ENCODE measurements at places on chromosomes 2 and 18.

DNA sequence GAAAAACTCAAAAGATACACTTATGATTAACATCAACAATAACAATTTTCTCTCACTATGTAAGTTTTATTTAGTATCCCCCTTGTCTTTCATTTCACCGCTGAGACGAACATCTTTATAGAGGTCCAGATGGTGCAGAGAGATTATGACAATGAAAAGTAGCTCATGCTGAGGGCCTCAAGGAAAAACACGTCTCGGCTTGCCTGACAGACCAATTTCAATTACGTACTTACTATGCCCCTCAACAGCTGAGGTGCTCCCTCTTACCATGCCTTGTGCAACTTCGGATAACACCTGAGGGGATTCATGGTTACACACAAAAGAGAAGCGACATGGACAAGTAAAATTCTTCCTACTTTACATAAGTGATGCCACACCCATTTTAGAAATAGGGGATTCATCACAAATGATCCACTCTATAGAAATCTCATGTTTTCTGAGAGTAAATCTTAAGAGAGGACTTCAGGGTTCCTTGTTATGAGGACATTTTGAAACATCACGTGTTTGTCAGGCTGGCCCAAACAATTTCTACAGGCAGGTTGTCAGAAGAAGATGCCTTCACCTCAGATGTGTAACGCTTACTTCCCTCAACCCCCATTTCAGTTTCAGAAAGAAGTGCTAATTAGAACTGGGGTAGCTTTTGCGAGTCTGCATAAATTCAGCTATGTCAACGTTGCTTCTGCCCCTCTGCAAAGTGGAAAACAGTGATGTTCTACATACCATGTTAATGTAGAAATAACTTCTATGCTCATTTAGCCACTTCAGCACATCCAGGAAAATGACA is 191.4 kb downstream of the NRXN1 start:
- DNase-seq: no peak

DNA sequence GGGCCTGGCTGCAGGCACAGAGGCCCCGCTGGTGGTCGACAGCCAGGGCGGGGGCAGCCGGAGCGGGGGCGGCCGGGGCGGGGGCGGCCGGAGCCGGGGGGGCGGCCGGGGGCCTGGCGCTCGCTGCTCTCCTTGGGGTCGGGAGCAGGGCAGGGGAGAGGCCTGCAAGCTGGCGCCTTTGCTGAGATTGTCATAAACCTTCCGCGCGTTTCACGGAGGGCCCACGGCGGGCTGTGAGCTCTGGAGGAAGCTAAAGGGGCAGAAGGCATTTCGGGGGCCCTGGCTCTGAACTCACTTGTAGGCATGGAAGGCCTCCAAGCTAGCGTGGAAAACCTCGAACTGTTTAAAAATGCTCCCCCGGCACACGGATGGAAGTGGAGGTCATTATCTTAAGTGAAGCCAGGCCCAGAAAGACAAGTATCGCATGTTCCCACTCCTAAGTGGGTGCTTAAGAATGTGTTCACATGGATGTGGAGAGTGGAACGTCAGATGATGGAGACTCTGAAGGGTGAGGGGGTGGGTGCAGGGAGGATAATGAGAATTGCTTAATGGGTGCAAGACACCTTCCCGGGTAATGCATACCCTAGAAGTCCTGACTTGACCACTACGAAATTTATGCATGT is 629 bp downstream of the PRELID3A start:
- DNase-seq: no peak

- no peak for DNase-seq
These were observed 253.1 kb downstream of the TCF4 start for GRCh38 chr18:55334875-55335274.

DNA sequence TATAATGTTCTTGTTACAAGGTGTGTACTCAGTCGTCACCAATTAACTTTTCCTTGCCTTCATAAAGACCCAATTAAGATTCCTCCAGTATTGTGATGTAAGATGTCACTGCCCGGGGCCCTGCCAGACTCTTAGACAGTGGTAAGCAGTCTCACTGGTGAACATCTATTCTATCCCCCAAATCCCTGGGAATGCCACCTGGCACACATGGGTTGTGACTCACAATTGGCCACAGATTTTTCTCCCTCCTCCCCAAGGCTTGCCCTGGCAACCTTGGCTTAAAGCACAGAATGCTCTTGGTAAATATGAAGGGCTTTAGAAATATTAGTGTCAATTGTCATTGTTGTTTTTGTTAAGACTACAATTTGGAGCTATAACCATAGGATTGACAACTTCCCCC is 287.9 kb downstream of the ETAA1 start:
- no peak for DNase-seq

DNA sequence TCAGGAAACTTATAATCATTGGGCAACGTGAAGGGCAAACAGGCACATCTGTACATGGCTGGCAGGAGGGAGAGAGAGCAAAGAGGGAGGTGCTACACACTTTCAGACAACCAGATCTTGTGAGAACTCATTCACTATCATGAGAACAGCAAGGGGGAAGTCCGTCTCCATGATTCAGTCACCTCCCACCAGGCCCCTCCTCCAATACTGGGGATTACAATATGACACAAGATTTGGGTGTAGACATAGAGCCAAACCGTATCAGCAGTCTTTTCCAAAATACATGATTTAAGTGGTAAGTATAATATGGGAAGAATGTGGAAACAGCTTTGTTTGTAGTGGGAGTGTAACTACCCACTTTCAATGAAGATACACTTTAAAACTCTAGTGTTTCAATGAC is 65.0 kb downstream of the EPB41L5 start:
- DNase-seq: no peak

Measured in activated T-cell treated with anti-CD3 and anti-CD28 coated beads for 1 hour (primary cell).